Dorsolateral prefrontal cortex (tissue), 122 donors: ENCODE measurements at places on chromosomes 13 and 19.

- no peak for DNase-seq
Observed at GRCh38 chr13:109694972-109695371, 91.4 kb downstream of the IRS2 start.

GRCh38 chr19:36719687-36720556 is 32.5 kb downstream of the ZNF567 start:
- DNase-seq, result no peak

- DNase-seq, result no peak
Observed at GRCh38 chr13:75760131-75761021, 124.2 kb downstream of the LMO7 start.

- DNase-seq, result no peak
Observed at GRCh38 chr13:63093907-63094469, 1678.3 kb upstream of the PCDH20 start.

GRCh38 chr19:41064974-41065569 is 23.2 kb upstream of the CYP2A13 start:
- no peak for DNase-seq

- no peak for DNase-seq
Observed at GRCh38 chr19:8180018-8180417, 29.2 kb upstream of the CERS4 start.

- DNase-seq, result no peak
Observed at GRCh38 chr19:6138066-6138465, 2.6 kb downstream of the ACSBG2 start.

- DNase-seq, result no peak
Observed at GRCh38 chr13:74771964-74772363, 637.8 kb upstream of the KLF12 start.

- DNase-seq, result no peak
Observed at GRCh38 chr13:71021825-71022422, 845.1 kb downstream of the DACH1 start.

GRCh38 chr13:51585696-51586095 is 1.4 kb downstream of the WDFY2 start:
- no peak for DNase-seq

DNA sequence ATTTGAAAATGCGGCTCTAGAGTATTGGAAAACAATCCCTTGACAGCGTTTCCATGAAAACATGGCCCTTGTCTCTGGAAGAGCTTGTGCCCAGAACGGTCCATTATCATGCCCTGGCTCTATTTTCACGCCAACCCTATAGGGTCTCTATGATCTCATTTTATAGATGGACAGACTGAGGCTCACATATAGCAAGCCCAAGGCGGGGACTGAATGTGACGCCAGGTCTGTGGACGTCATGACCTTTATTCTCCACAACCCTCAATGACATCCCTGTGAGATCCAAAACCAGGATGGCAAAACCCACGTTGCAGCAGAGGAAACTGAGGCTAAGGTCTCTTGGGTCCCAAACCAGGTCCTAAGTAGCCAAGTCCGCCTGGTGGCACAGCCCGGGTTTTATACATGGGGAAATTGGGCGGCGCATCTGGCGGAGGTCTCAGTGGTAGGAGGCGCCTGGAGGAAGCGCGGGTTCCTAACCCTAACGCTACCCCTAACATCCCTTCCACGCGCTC is 425 bp upstream of the COLGALT1 start:
- DNase-seq, result no peak

DNA sequence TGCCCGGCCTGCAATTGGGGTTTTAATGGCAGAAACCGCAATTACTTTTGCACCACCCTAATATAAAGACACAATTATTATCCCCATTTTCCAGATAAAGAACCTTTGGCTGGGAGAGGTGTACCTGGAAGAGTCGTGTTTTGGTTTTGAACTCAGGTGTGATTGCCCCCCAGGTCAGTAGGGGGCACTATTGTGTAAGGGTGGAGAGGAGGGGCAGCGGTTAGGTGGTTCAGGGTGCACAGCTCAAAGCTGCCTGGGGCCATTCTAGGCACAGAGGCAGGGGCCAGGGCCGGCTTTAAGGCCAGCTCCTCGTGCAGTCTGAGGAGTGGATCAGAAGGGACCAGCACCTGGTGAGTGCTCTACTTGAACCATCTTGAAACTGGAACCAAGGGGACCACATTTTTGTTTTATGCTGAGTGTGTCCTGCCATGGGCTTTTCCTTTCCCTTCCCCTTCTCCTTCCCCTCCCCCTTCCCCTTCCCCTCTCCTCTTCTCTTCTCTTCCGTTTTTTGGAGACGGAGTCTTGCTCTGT is 5.8 kb upstream of the FCGRT start:
- no peak for DNase-seq

DNA sequence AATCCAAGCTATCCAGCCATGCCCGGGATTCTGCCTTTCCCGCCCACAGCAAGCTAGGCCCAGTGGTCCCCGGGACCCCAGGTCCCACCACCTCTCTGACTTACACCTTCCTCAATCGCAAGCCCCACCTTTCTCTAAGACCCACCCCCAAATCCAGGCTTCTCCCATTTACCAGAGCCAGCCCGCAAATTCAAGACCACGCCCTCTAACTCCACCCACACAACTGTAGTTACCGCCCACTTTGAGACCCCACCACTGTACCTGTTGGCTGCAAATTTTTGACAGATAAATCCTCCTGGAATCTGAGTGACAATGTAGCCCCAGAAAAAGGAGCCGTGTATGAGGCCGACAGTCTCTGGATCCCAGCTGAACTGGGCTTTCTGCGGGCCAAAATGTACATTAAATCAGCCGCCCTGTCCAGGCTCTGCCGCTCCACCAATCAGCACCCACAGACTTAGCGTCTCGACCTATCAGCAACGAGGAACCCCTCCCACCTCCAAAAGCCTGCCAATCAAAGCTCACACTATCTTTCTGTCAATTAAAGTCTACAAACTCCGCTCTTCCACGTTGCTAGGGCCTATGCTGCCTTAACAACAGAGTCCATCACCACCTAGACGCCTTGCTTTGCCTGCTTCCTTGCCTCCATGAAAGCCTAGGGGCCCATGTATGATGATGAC is 6.3 kb downstream of the SLC17A7 start:
- no peak for DNase-seq

DNA sequence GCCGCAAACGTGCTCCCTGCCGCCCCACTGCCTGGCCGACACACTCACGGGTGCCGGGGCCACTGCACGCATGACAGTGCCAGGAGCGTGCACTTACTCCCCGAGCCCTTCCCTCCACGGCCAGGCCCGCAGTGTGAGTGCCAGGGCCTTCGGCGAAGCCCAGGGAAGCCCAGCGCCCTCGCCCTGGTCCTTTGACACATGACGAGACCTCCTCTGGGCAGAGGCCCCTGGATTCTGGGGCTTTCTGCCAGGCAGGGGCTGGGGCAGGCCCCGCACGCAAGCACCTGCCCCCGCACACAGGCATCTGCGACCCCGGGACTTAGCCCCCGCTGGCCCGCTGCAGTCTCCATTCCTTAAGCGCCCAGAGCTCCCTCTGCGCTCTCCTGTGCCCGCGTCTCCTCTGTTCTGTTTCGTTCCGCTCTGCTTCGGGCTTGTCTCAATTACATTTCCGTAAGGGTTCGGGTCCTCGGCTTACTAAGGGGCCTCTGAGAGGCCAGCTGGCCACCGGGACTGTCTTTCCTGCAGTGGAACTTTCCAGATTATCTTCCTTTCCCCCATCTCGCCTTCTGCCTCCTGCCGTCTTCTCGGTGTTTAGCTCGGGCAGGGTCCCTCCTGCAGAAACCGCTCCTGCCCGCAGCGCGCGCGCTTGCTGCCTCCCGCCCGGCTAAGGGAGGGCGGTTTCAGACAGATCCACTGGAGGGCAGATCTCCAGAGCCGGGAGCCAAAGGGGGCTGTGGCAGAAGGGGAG is 98.8 kb downstream of the ING1 start:
- no peak for DNase-seq

DNA sequence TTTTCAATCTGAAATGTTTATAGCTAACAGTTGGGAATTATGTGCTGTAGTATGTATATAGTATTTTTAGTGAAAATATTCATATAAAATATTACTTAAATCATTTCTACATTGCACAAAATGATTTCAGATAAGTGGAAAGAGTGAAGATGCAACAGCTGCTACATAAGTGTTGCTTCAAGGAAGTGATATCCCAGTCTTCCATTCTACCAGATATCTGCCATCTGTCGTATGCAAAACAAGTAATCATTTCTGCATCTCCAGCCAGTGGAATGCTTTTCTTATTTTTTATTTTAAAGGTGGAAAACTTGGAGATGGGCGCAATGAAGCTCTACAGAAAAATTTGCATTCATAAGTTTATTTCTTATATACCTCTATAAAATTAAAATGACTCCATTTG is 152.5 kb upstream of the MAB21L1 start:
- DNase-seq, result no peak

GRCh38 chr19:28582796-28583195 is 630.2 kb downstream of the UQCRFS1 start:
- no peak for DNase-seq

DNA sequence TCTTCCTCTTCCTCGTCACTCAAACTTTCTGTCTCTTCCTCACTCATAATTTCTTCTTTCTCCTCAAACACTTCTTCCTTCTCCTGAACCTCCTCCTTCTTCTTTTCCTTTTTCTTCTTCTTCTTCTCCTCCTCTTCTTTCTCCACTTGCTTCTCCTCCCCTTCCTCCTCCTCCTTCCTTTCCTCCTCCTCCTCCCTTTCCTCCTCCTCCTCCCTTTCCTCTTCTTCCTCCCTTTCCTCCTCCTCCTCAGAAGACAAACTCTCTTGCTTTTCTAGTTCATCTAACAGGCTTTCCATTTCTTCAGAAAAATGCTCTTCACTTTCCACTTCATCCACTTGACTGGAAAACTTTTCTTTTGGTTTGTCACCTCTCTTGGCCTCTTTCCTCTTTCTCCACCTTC is 19.8 kb downstream of the WDR87 start:
- no peak for DNase-seq

DNA sequence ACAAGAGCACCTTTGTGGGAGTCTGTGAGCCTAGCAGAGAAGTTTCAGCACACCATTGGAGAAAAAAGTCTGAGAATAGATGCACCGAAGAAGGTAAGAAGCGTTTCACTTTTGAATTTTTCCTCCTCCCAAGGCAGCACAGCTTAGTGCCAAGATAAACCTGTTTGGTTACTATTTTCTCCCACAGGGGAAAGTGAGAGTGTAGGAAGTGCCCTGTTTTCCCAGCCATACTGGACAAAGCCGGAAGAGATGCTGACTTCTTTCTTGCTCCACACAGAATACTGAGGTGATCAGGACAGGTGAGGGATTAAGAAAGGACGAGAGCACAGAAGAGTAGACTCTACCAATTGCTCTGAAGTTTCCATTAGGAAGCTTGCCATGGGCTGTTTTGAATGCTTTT is 1011.0 kb upstream of the MIR17HG start:
- DNase-seq, result no peak

GRCh38 chr19:48041877-48042580 is 1.9 kb downstream of the CABP5 start:
- no peak for DNase-seq

DNA sequence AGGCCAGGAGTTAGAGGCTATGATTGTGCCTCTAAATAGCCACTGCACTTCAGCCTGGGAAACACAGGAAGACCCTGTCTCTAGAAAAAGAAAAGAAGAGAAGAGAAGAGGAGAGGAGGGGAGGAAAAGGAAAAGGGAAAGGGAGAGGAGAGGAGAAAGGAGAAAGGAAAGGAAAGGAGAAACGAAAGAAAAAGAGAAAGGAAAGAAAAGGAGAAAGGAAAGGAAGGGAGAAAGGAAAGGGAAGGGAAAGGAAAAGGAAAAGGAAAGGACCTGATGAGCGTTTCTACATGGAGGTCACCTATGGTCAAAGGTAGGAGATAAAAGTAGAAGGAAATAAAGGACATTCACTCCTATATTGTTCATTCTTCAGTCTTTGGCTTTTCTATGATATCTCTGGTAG is 109.1 kb upstream of the TRPC4 start:
- DNase-seq, result no peak

DNA sequence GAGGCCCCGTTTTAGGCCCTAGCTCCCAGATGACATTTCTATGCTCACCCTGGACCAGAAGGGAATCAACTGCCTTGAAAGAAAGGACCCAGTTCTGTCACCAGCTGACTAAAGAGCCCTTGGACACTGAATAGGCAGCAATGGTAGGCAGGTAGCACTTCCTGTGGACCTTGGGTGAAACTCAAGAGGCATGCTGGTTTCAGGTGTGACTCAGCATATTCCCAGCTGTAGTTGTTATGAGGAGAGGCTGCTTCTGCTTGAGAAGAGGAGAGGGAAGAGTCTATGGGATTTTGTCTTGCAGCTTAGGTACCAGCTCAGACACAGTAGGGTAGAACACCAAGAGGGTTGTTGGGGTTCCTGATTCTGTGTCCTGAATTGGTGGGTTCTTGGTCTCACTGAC is 37.9 kb upstream of the HTR2A start:
- no peak for DNase-seq

GRCh38 chr13:110890279-110891165 is 24.3 kb downstream of the ANKRD10 start:
- DNase-seq, result no peak

DNA sequence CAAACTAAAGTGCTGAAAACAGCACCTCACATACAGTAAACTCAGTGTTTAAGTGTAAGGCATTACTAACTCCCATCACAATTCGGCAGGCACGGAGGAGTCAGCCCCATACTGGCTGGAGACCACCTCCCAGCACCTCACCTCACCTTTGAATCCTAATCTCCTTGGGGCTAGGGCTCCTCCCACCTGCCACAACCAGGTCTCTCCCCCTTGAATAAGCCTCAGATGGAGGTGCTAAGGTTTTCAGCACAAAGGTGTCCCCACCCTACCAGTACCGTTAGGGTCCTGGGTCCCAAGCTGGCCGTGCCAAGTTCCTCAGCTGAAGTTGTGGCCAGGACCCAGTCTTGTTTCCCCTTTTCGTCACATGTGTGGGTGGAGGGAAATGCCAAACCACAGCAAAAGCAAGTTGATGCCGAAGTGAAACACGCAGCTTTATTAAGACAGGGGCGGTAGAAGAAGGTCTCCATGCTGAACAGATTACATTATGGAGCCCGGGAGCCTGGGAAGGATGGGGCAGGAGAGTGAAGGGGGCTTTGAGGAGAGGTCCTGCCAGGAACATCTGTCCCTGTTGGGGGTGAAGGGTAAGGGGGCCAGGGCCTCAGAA is at the start of gene IGFLR1:
IGFLR1 (minus strand) TSS at position 332 of the 604 bp plus-strand sequence. CDS start 1,272 bp downstream, outside the sequence.
- DNase-seq, result no peak

DNA sequence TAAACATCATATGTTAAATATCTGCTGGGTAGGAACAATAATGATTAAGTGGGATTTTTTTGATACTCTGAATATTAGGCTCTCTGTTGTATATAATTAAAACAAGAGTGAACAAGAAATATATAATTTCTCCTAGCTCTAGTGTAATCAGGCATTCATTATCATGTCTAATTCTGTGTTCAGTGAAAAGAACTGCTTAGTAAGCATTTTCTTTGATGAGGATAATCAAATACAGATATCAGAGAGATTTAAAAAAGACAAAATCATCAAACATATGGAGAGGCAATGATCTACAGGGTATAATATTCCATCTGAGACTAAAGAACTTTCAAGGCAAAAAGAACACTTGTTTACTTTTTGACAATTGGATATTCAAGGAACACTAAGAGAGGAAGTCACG is 241.1 kb downstream of the DNAJC15 start:
- no peak for DNase-seq

DNA sequence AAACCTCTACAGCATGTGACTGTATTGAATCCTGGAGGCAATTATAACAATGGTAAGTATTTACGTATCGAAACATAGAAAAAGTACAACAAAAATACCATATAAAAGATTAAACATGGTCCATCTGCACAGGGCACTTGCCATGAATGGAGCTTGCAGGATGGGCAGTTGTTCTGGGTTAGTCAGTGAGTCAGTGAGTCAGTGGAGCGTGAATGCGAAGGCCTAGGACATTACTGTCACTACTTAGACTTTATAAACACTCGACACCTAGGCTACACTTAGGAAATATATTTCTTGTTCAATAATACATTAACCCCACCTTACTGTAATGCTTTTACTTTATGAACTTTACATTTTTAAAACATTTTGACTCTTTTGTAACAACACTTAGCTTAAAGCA is 35.6 kb upstream of the TMTC4 start:
- DNase-seq, result no peak
